ENCODE measurements at places on chromosomes 6 and 20.

GRCh38 chr20:60024245-60024644 is 66.0 kb downstream of the CDH26 start:
- DNase-seq, result no peak

GRCh38 chr20:34526466-34526865 is 10.2 kb downstream of the DYNLRB1 start:
- no peak for DNase-seq

DNA sequence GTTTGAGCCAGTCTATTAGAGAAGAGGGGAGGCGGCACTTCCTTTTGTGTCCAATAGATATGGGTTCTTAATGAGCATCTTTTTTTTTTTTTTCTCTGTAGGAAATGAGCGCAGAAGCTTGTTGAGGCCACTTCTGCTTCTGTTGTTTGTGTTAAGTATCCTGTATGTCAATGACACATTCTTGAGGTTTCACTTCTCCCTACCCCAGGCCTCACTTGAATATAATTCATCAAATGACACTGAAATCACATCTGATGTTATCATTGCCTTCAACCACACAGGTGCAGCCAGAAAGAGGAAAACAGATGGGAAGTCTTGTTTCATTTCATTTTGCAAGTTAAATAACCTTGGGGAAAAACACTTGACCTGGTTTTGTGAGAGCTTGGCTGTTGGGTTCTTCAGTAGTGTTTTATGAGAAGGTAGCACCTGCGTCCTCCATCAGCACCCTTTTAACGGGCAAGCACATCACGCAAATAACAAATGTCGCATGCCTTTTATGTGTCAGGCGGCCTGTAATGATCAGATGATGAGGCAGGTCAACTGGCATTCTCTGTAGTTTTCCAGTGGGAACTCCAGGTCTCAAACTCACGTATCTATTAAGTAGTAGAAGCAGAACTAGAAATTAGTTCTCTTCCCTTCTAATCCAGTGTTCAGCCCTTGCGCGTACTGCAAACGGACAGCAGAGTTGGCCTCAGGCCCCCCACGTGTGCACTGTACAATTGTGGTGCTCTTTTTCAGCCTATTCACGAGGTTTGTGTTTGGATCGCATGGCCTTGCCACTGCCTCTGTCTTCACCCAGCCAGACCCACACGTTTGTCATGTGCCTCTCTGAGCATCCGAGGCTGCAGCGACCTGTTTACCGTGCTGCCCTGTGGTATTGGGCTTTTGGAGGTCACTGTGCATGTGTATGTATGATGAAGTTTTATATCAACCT is 23.5 kb downstream of the PLEKHG1 start:
- DNase-seq, result no peak

- DNase-seq, result peak; percentile 76
Observed at GRCh38 chr6:26097268-26097875, 10.1 kb downstream of the HFE start.

DNA sequence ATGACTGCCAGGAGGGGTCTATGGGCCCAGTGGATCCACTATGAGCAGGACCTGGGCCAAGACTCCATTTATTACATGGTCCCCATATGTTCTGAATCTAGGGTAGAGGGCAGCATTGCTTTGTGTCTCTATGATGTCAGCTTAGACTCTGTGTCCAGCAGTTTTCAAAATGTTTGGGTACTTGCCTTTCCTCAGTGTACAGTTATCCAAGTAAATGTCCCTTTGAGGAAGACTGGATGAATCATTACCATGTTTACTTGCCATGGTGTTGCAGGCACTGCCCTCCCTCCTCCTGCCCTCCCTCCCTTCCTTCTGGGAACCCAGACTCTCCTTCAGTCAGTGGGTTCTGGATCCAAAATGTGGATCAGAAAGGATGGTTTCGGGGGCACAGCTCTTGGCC is 108.6 kb downstream of the NRN1 start:
- DNase-seq, result no peak

GRCh38 chr6:122207794-122208193 is 191.7 kb upstream of the HSF2 start:
- DNase-seq, result no peak

GRCh38 chr6:36851149-36851614 is 11.9 kb upstream of the CPNE5 start:
- peak; percentile 58 for DNase-seq

GRCh38 chr20:16803965-16804792 is 56.0 kb downstream of the OTOR start:
- DNase-seq, result peak; percentile 14

GRCh38 chr6:163507965-163508364 is 93.4 kb downstream of the QKI start:
- no peak for DNase-seq

DNA sequence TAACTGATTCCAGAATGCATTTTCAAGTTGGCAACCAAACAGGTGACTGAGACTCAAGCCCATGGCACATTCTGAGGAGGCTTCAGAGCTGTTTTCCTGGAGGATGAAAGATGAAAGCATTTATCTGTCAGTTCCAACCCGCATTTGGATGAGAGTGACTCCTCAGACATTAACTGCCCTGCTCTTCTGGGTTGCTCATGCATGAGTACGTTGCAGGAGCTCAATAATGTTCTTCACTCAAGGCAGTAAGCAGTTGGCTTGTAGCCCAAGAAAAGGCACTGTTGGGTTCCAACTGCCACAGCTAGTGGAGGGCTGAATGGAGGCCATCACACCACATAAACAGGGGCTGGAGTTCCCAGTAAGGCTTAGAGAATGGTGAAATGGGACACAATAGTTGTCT is 155.3 kb downstream of the FUT9 start:
- no peak for DNase-seq

GRCh38 chr6:134757911-134758361 is 192.0 kb downstream of the ALDH8A1 start:
- no peak for DNase-seq

DNA sequence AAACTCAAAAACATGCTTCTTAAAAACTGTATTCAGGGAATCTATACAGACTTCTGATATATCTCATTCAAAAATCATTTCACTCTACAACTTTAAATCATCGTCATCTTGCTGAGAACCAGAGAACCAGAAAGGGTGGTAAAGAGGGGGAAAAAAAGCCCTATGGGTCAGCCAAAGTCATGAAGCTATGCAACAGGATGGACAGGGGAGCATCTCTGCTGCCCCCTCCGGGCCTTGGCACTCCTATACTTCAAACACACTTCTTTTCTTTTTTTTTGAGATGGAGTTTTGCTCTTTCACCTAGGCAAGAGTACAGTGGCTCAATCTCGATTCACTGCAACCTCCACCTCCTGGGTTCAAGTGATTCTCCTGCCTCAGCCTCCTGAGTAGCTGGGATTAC is 73.5 kb upstream of the NFATC2 start:
- DNase-seq, result no peak

DNA sequence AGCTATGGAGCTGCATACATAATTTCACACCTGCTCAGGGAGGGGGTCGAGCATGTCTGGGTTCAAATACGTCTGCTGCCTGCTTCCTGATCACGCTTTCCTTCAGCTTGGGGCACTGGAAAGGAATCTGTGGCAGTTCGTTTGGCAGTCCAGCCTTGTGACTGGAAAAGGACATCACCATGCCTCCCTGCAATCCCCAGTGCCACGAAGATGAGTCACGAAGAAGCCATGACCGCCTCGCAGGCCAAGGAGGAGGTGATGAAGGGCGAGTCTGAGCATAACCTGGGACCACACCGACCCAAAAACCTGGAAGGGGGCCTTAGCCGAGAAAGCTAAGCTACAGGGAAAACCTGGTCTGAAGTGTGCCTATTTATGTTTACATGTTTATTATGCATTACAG is 13.1 kb downstream of the JAG1 start:
- DNase-seq, result no peak

DNA sequence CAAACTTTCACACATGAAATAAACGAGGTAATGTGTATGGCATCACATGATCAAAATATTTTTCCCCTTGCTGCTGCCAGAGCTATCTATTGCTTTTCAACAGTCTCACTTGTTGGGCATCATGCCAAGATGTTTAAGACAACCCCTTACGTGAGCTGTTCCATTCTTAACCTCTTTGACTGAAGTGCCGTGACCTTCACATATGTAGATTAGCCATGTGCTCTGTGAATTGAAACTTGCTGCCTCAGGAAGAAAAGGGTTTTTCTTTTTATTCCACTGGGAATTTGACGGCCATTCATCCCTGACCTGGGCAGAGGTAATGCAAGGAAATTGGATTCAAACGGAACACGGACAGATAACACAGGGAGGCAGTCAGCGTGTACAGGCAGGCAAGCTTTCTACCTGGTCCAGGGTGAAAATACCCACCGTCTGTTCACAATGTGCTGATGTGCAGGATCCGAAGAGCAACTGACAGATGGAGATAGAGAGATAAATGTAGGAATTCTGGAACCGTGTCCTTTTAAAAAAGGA is 14.2 kb downstream of the ARID1B start:
- peak; percentile 40 for DNase-seq

Measured in CD4-positive, alpha-beta T cell treated with Interleukin-12 subunit alpha and Interleukin-12 subunit beta, for 1 hour (primary cell).